ENCODE measurements at places on chromosomes 1 and 21.

GRCh38 chr1:229238674-229239415 lies 32.1 kb upstream of the RAB4A start:
- DNase-seq, result no peak

DNA sequence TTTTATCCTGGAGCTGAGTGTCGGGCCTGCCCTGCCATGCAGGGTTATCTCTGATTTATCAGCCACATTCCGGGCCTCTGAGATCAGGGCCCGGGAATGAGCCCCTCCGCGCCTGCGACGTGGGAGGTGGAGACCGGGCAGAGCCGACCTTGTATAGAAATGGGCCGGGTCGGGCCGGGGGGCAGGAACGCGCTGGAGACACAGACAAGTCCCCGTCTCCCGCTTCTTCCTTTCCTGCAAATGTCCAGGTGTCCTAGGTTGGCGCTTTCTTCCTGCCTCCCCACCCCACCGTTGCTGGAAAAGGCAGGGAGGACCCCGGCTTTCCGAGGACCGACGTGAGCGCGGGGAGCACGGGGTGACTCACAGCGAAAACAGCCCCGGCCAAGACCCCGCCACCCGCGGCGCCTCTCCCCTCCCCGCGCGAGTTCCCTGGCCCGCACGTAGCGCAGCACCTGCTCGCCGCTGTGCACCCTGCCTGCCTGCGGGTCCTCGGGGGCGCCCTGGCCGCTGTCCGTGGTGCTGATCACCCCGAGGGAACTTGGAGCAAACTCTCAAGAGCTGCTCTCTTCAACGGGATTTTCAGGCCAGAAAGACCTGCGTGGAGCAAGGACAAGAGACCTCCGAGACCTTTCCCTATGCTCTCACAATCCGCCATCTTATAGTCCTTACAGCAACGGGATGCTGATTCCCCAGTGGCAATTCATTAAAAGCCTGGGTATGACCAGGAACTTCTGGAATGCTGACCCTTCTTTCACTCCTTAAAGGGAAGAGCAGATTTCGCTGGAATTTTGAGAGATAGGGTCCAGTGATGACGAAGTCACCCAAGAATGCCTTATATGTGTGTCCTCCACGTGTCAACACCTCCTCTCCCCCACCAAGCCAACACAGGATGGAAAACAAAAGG lies 475 bp upstream of the NPPB start:
- DNase-seq, result no peak

GRCh38 chr1:185813401-185813979 lies 79.3 kb downstream of the HMCN1 start:
- peak; percentile 20 for DNase-seq

DNA sequence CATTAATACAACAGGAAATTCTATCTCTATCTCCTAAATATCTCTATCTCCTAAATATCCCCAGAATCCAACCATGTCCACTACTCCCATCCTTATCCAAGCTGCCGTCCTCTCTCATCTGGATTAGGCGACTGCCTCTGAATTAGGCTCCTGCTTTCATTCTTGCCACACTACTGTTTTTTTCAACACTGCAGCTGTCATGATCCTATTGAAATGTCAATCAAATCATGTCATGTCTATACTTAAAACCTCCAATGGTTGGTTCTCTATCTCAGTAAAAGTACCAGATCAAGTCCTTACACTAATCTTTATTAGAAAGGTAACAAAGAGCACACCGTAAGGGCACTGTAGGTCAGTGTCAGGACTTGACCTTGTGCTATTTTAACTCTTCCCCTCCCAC lies 82.0 kb upstream of the NFIA start:
- no peak for DNase-seq

DNA sequence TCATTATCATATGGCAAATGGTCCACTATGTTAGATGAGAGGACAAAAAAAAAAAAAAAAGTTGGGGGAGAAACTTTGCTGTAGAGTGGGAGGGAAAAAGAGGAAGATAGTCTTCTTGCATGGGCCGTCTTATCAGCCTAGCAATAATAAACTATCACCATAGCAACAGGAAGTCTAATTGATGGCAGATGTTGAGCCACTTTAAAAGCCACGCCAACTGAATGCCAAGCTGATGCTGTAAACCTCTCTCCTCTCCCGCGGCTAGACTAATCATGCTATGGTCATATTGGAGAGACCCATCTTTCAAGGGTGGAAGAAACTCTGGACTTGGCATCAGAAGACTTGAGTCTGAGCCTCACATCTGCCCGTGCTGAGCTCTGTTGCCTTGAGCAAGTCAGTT lies 122.2 kb upstream of the HOOK1 start:
- peak; percentile 61 for DNase-seq

DNA sequence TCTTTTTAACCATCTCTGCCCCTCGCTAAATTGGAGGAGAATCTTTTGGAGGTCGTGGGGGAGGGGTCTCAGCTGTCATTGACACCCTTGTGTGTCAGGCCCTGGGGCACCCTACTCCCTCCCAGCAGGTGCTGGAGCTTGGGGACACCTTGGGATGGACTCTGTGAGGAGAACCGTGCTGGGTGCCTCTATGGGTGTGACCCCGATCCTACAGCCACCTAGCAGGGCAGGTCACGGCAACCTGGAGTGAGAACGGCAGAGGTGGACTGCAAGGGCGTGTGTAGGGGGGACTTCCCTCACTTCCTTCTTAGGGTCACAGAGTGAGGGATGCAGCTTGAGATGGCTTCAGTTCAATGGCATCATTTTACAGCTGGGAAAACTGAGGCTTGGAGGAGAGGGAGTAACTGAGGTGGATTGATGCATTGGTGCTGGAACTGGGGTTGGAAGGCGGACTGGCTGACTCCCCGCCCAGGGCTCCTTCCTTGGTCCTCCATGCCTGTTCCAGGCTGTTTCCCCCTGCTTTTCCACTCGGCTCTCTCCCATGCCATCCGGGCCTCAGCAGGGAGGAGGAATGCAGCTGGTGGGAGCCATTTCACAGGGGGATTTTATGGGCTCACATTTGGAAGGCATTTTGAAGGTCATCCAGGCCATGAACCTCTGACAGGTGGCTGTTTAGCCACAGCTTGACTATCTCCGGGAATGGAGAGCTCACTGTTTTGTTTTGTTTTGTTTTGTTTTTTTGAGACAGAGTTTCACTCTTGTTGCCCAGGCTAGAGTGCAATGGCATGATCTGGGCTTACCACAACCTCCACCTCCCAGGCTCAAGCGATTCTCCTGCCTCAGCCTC lies 18.8 kb upstream of the ARHGEF10L start:
- DNase-seq, result no peak
